ENCODE measurements at places on chromosomes 4 and X.

DNA sequence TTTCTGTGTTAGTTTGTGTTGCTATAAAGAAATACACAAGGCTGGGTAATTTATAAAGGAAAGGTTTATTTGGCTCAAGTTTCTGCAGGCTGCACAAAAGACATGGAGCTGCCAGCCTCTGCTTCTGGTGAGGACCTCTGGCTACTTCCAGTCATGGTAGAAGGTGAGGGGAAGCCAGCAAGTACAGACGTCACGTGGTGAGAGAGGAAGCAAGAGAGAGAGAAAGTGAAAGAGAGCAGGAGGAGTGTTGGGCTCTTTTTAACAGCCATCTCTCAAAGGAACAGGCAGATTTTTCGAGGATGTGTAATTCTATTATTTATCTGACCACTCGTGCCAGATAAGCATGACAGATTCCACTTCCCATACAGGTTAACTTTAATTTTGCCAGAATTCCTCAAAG is 1199.1 kb downstream of the ADGRL3 start:
- no peak for DNase-seq

DNA sequence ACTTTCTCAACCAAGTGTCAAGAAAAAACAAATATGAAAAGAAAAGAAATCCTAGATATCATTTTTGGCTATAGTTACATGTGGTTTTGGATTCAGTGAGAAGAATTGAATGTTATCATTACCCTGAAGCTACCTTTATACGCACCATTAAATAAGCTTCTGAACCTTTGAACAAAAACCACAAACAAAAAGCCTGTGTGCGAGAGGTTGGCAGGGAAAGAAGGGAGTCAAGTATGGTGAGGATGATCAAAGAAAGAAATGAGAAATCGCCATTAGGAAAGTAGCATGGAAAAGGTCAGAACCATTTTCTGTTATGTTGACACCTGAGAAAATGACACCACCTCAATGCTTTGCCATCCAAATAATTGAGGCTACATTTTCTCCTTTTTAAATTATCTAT is 1.2 kb upstream of the SLC7A11 start:
- DNase-seq, result no peak

DNA sequence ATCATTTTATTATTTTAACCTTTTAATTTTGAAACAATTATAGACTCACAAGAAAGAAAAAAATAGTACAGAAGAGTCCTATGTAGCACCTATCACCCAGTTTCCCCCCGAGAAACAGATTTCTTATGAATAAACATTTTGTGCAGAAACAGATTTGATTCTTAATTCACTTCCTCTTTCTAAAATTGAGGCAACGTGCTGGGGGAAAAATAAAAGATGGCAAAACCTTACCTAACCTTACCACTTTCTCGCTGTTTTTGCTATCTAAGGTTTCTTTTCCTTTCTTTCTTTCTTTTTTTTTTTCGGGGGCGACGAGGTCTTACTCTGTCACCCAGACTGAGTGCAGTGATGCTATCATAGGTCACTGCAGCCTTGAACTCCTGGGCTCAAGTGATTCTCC is 4.3 kb upstream of the CLNK start:
- DNase-seq, result no peak

- no peak for DNase-seq
These were observed 1844.6 kb upstream of the TENM3 start for GRCh38 chr4:180398564-180398963.

- no peak for DNase-seq
These were observed 6.2 kb upstream of the HPSE start for GRCh38 chr4:83340692-83341343.
